GM23338 (cell line): ENCODE measurements at places on chromosomes 2 and 18.

GRCh38 chr18:79395761-79396404 is at the start of gene NFATC1:
Gene NFATC1 (plus strand): TSS chr18:79395930. CDS start chr18:79396225, 295 bp downstream.
- DNase-seq: peak; percentile 78

- DNase-seq: no peak
Measured at GRCh38 chr2:158963071-158963470, 5.4 kb upstream of the TANC1 start.

- no peak for DNase-seq
Measured at GRCh38 chr2:19933351-19933981, 31.7 kb upstream of the TTC32 start.

DNA sequence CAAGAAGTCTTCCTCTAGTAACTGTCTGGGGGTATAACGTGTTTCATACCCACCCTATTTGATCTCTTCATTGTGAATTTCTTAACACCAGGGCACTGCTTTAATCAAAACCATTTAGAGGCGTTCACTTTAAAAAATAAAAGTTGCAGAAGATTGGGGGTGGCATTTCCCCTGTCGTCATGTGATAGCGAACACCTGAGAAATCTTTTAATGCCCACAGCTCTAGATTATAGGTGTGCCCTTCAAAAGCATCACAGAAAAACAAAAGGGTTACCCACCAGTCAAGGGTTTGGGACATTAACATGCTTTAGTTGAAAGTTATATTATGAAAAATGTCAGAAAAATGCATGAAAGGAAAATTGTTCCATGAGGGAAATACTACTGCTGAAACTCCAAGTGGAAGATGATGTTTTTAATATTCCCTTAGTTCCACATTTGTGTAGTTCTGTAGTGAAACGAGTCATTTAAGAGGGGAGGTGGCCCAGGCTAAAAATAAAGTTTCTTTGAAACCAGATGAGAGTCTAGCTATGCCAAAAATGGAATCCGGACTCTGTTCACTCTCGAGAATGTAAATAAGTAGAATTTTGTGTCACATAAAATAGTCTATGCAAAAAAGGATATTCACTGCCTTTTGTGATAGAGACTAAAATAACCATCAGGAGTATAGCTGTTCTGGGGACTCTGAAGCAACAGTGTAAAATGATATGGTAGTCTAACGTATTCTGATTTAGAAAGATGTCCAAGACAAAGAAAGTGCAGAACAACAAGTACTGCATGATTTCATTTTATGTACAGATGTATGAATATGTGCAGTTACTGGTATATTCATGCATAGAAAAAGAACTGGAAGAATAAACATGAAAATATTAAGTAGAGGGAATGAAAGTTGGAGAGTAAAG is 95.3 kb downstream of the TMEM247 start:
- DNase-seq: no peak

- no peak for DNase-seq
Measured at GRCh38 chr2:236366049-236366387, 101.8 kb upstream of the ASB18 start.

DNA sequence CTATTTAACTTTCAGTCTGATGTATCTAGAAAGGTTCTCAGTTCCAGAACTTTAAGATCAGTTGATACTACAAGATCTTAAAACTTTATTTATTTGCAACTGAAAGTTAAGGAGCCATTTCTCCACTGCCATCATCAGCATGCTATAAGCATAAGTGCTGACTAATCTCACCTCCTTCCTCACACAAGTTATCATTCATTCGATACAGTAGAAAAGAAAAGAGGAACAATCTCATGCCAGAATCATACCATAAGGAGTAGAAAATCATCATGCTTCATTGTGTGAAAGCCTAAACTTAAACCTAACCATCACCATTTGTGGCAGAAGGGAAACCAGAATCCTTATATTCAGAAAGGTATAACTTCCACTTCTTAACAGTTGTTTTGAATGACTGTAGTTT is 176.6 kb upstream of the NRXN1 start:
- no peak for DNase-seq

DNA sequence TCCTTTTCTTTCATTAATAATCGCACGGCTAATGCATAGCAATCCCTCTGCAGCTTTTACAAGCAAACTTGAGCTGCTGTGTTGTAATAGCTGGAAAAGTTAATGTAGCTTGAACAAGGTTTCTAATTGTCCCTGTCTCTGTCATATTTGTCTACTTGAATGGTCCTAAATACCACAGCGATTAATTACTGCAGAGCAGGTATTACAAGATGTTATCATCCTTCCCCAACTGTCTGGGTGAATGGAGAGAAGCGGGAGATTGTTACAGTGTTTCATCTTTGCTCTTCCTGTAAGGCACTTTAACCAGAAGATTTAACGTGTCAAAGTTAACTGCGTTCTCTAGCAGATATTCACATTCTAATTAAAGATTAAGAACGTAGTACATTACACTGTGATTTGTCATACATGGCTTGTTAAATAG is 422.2 kb upstream of the POU3F3 start:
- no peak for DNase-seq

- DNase-seq: no peak
Measured at GRCh38 chr2:220550995-220551700, 923.7 kb downstream of the SLC4A3 start.

DNA sequence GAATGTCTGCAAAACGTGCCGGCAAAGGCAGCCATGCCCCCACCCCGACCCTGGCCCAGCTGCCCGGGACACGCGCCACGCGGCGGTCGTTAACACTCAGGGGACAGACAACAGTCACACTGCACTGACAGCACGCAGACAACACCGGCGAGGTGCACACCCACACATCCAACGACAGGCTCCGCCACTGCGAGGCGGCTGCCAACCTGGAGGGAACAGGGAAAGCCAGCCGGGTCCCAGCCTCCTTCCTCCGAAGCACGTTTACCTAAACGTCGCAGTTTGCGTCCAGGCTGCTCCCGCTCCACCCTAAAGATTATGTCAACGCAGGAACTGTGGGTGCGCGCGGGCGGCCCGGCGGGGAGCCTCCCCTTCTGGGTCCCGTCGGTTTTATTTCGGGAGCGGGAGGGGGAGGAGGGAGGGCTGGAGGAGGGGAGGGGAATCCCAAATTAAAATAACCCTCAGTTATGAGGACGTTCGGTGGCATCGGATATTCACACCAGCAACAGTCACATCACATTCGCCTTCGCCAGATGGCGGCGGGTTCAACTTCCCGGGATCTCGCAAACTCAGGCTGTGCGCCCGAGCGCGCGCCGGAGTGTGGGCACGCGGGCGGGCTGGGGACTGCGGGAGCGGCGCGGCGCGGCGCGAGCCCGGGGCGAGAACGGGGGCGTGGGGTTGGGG is 644 bp downstream of the PTGR3 start:
- peak; percentile 58 for DNase-seq

- no peak for DNase-seq
Measured at GRCh38 chr2:134402410-134402809, 148.5 kb downstream of the MGAT5 start.

DNA sequence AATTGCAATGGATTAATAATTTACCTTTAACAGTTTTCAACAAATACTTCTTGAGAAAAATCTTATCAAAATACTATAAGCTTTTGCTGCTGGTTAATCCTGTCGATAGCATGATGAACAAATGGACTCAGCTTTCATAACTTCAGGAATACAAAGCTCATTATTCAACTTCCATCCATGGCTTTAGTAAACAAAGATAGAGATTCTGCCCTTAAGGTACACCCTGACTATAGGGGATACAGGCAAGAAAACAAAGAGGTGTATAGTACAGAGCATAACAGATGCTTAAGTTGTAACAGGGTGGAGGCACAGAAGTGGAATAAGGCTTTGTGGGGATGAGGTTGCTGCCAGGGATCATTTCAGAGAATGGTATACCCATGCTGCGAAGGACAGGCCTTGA is 272.5 kb upstream of the STON1 start:
- no peak for DNase-seq

DNA sequence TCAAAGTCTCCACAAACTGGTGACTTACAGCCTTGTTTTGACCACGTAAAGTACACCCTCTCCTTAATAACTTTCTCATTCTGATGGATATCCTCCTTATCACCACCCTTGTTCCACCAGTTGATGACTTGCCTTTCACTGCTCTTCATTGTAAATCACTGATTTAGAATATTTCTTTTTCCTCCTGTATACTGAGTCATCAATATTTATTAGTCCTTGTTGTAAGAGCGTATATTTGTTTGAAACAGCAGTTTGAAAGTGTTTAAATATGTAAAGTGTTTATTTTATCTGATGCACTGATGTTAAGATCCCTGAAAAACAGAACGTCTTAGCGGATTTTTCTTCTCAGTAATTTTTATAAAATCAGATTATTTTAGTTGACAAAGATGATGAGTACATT is 34.2 kb upstream of the DYSF start:
- DNase-seq: no peak

DNA sequence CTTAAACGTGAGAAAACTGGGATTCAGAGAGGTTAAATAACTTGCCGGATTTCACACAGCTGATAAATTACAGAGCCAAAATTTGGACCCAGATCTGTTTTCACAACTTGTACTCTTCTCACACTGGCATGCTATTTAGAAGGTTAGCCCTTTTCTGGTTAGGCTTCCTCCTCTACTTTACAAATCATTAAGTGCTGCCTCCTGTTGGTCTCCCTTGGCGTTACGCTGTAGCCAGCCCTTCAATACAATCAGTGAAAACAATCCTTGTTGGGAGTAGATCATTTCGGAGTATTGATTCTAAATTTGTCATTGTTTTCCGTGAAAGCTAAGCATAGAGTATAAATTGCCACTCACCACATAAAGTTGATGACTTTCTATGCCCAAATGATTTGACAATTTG is 153.5 kb downstream of the ARHGAP15 start:
- peak; percentile 77 for DNase-seq

GRCh38 chr2:191894681-191895147 is 47.8 kb upstream of the CAVIN2 start:
- DNase-seq: no peak

- peak; percentile 10 for DNase-seq
Measured at GRCh38 chr2:46434851-46435273, 44.5 kb upstream of the TMEM247 start.

DNA sequence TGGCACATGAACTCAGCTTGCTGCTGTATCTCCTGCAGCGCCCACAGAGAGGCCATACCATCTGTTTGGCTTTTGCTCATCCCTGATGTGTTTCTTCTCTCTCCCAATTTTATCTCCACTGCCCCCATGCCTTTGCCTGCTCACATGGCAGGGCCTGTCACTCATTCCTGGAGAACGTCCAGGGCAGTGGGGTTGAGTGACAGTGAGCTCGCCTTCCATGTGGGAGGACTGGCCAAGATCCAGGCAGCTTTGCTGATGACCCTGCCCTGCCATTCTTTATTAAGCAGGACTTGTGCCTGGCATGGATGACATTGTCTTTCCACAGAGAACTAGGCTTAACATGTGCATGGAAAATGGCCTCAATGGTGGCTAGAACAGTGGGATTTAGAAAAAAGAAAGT is 230.5 kb upstream of the THSD7B start:
- DNase-seq: no peak

GRCh38 chr18:44342162-44342561 is 338.5 kb upstream of the SETBP1 start:
- DNase-seq: no peak

DNA sequence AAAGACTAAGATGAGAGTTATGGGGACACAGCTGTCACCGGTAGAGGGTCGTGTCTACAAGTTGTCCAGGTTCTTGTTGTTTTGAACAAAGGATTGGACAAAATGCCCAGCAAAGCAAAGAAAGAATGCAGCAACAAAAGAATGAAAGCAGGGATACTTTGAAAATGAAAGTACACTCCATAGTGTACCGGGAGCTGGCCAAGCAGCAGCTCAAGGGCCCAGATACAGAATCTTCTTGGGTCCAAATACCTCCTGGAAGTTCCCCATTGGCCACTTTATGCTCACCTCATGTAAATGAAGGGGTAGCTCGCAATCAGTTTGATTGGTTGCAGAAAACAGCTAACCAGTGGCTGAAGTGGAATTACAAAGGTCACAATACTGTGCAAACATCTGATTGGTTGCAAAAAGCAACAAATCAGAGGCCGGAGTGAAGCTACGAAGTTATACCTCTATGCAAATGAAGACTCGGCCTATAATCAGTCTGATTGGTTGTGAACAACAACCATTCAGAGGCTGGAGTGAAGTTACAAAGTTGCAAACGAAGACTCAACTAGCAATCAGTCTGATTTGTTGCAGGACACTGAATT is 474.9 kb upstream of the TMEFF2 start:
- no peak for DNase-seq

DNA sequence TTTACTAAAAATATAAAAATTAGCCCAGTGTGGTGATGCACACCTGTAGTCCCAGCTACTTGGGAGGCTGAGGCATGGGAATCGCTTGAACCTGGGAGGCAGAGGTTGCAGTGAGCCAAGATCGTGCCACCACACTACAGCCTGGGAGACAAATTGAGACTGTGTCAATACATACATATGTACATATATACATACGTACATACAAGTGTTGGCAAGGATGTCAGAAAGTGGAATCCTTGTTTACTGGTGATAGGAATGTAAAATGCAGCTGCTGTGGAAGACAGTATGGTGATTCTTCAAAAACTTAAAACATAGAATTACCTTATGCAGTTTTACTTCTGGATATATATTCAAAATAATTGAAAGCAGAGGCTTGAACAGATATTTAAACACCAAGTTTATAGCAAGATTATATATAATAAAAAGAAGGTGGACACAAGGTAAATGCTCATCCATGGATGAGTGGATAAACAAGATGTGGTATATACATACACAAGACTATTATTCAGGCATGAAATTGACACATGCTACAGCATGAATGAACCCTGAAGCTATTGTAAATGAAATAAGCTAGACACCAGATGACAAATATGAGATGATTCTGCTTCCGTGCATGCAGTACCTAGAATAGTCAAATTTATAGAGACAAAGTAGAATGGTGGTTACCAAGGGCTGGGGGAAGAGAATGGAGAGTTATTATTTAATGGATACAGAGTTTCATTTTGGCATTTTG is 43.2 kb downstream of the CCDC138 start:
- DNase-seq: no peak

GRCh38 chr2:168811696-168812095 is 9.3 kb downstream of the NOSTRIN start:
- DNase-seq: no peak

- DNase-seq: peak; percentile 90
Measured at GRCh38 chr2:105294844-105295481, 34.6 kb downstream of the TGFBRAP1 start.
